ENCODE measurements at places on chromosomes 2 and 18.

DNA sequence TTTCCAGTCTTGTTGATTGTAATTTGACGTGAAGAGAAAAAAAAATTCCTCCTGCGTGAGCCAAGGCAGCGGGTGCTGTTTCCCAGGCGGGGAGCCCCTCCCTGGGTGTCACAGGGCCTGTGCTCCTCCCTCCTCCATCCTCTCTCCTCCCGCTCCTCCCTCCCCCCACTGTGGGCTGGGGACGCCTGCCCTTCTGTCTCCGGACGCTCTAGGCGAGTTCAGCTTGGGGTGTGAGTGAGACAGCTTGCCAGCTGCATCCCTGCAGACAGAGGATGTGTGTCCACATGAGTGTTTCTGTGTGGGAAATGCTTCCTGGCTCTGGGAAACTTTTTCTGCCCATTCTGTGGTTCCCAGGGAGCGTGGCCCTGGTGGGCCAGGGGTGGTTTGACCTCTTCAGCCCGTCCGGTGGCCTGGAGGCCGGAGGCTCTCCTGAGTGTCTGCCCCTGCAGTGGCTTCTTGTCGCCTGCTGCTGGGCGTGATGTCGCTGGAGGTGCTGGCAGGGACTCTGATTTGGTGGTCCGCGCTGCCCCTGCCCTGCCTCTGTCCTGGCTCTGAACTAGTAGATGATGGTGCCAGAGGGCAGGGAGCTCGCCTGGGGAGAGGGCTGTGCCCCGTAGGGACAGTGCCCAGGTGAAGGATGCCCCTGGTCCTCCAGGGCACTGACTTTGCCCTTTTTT lies 96.4 kb downstream of the USP40 start:
- DNase-seq, result no peak

- DNase-seq, result no peak
Measured at GRCh38 chr2:175855236-175855635, 146.8 kb downstream of the LNPK start.

DNA sequence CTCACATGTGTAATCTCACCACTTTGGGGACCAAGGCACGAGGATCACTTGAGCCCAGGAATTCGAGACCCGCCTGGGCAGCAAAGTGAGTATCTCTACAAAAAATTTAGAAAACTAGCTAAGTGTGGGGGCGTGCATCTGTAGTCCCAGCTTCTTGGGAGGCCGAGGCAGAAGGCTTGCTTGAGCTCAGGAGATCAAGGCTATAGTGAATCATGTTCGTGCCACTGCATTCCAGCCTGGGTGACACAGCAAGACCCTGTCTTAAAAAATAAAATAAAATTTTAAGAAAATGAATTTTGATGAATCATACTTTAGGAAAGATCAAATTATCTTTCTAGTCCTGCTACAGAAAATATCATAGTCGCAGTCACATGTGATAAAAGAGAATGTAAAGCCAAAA lies 46.9 kb downstream of the CABYR start:
- no peak for DNase-seq

GRCh38 chr2:219886615-219887014 lies 259.2 kb downstream of the SLC4A3 start:
- DNase-seq, result no peak

DNA sequence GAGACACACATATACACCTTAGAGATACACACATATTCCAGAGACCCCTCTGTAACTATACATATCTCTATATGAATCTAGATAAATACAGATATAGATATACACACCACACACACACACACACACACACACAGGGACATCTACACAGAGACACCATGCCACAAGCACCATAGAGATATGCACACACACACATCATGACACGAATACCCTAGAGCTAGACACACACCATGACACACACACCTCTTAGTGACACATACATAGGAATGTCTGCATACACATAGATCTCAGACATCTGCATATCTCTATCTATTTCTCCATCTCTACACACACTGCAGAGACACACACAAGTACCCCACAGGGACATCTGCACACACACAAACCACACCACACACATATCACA lies 270.0 kb downstream of the CYRIA start:
- no peak for DNase-seq

DNA sequence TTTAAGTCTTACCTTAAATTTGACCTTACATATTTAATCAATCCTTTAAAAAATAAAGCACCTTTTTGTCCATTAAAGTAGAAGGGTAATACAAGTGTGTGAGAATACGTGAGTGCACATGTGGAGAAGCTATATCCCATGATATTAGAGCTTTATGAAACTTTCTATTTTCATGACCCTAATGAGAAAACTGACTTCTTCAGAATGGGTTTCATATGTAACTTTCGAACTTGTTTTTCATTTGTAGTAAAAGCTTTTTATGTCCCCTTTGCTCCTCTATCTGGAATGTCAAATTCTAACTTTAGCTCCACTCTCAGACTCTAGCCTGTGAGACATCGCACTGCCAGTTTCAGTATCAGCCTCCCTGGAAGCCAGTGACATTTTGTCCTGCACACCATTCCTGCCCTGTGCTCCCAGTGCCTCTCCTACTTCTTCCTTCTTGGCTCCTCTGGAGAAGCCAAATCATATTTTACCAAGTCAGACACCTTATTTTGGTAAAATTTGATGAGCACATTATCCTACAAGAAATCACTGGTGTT lies 42.0 kb downstream of the MAPRE2 start:
- DNase-seq, result no peak

GRCh38 chr2:240507778-240508251 lies 50.0 kb downstream of the ANKMY1 start:
- no peak for DNase-seq

GRCh38 chr18:69414184-69414583 lies 13.5 kb downstream of the DOK6 start:
- no peak for DNase-seq

DNA sequence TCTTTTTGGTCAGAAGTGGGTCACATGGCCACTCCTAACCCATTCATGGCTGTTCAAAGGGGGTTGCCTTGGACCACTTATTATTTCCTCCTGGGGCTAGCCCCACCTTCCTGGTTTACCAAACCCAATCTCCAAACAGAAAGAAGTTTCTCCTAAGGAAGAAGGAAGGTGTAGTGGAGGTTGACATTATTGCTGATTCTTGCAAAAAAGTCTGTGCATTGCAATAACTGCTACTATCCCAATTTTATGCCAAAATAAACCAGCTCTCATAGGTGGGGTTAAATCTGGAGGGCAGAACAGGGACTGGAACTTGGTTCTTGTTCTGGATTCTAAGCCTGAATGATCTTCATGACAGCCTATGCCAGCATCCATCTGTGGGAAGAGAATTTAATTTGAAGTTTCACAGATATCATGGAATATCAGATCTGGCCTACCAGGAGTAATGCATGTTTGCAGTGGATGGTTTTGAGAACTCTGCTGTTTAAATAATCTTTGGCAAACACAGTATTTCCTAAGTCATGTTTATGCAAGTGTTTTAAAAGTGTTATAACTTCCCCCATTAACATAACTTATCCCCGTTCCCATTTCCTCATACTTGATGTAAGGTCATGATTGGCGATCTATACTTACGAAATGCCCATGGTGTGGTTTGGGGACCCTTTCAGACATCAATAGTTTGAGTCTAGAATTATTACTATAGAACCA lies 11.9 kb downstream of the ANXA4 start:
- no peak for DNase-seq

- DNase-seq, result no peak
Measured at GRCh38 chr18:57833441-57834101, 30.5 kb upstream of the ATP8B1 start.

GRCh38 chr2:60512641-60513040 lies 40.8 kb downstream of the BCL11A start:
- no peak for DNase-seq

GRCh38 chr2:64317707-64318475 lies 136.1 kb upstream of the LGALSL start:
- DNase-seq, result no peak

GRCh38 chr2:190701586-190701985 lies 52.7 kb downstream of the NAB1 start:
- DNase-seq, result no peak

DNA sequence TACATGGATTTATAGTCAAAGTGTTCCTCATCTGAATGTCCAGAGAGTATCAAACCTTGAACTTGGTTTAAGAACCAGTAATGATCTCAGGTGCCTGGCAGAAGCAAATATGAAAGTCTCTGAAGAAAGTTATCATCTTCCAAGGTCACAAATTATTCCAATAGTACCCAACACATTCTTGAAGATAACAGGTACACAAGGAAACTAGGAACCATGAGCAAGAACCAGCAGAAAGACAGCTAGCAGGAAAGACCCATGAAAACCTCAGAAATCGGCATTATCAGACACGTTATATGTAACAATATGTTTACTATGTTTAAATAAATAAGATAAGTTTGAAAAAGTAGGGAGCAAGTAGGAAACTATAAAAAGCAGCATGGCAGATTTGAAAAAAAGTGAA lies 5.9 kb upstream of the PRKAG3 start:
- no peak for DNase-seq

DNA sequence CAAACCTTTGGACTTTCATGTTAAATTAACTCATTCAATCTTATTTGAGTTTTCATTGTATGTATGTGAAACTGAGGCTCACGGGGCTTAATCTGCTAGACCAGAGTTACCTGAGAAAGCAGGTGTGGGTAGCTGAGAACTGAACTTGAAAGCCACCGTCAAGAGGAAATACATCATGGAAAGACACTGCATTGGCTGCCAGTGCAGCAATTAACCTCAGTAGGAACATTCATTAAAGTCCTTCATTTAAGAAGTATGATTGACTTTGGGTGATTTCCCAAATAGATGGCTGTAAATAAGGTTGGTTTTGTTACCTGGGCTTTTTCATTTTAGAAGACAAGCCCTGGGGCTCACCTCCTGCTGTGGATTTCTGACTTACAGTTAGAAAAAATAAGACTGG lies 36.5 kb upstream of the MGAT5 start:
- no peak for DNase-seq

DNA sequence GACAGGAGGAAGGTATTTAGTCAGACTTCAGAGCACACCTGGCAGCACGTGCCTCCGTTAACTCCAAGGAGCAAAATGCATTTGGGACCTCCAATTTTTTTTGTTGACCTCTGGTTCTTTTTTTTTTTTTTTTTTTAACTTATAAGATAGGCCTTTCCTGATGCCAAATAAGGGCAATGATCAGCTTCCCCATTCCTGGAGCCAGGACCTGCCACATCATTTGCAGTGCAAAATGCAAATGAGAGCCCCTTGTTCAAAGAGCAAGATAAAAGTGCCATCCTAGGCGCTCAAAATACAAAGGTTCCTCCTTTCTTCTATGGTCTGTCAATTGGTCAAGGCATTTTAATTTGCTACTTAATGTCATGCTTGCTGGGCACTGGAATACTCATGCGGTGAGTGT lies 133.2 kb upstream of the REV1 start:
- DNase-seq, result no peak

DNA sequence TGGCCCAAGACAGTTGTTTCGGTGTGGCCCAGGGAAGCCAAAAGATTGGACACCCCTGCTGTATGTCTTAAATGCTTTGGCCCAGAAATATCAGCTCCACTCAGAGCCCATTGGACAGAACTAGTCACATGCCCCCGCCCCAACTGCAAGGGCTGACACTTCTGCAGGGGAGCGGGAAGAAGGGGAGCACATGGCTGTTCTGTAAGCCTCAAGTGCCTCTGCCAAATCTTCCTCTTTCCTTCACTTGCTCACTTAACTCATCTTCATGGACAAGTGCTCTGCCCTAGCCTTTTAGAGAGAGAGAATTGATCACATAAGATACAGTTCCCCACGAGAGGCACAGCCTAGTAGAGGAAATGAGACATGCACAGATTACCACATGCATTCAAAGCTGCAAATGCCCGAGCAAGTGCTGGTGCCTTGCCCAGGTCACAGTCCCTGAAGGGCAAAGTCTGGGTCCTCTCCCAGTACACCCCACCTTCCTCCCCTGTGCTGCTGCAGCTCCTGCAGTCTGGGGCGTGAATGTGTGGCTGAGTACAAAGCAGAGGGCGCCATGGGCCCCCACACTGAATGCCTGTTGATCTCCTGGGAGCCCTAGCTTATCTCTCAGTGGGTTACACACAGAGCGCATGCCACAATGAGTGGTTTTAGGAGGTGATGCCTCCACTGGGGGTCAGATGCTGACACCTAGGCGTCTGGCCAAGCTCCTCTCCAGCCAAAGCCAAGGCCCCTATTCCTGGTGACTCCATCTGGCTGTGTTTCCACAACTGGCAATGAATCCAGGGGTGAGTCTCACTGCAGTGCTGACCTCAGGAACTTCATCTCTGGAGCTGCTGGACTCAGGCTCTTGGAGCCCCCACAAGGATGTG lies 135.3 kb downstream of the CTIF start:
- DNase-seq, result no peak

- no peak for DNase-seq
Measured at GRCh38 chr2:109333414-109334210, 204.6 kb downstream of the SH3RF3 start.

DNA sequence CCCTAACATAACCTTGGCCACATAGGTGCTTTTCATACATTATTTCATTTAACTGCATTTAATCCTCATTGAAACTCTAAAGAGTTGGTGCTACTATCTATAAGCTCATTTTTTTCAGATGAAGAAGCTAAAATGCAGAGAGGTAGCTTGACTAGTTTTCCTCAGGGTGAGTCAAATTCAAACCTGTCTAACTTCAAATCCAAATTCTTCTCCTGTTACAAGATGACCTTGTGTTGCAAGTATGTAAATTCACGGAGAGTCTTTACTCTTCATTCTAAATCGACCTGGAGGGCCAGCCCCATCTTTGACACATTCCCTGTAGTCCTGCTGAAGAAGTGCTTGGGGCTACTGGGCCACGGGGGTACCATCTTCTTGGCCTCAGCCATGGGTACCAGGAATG lies 8.2 kb upstream of the SETBP1 start:
- no peak for DNase-seq

GRCh38 chr2:159497847-159498246 lies 118.5 kb downstream of the BAZ2B start:
- DNase-seq, result no peak

- no peak for DNase-seq
Measured at GRCh38 chr2:228344531-228344930, 163.0 kb upstream of the SPHKAP start.

DNA sequence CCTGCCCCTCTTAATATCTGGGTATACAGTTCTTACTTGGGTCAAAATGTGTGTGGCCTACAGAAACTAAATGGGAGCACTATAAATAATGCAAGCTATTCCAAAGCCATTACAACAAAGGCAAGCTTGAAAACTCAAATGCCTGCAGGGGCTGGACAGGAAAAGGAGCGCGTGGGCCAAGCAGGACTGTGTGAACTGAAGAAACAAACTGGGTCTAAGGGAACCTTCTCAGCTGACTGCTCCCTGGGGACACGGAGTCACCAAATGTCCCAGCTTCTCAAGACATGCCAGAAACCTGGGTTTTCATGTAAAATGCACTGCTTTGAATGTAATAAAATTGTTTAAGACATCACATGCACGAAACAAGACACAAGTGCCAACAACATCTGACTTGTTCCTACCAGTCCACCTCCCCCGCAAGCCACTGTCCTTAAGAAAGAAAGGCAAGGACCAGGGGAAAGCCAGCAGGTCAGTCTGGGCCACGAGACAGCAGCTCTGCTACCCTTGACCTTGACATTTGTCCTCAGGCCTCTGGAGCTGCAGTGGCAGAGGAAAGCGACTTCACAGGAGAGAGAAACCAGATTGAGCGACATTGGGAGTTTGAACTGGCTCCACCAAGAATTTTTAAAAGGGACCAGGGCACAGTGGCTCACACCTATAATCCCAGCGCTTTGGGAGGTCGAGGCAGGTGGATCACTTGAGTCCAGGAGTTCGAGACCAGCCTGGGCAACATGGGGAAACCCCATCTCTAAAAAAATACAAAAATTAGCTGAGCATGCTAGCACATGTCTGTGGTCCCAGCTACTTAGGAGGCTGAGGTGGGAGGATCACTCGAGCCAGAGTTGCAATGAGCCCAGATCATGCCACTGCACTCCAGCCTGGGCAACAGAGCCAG lies 89.7 kb upstream of the SH3BP4 start:
- no peak for DNase-seq

All from activated CD8-positive, alpha-beta memory T cell treated with anti-CD3 and anti-CD28 coated beads for 48 hours (primary cell).